ENCODE measurements at places on chromosomes 11 and 22.

DNA sequence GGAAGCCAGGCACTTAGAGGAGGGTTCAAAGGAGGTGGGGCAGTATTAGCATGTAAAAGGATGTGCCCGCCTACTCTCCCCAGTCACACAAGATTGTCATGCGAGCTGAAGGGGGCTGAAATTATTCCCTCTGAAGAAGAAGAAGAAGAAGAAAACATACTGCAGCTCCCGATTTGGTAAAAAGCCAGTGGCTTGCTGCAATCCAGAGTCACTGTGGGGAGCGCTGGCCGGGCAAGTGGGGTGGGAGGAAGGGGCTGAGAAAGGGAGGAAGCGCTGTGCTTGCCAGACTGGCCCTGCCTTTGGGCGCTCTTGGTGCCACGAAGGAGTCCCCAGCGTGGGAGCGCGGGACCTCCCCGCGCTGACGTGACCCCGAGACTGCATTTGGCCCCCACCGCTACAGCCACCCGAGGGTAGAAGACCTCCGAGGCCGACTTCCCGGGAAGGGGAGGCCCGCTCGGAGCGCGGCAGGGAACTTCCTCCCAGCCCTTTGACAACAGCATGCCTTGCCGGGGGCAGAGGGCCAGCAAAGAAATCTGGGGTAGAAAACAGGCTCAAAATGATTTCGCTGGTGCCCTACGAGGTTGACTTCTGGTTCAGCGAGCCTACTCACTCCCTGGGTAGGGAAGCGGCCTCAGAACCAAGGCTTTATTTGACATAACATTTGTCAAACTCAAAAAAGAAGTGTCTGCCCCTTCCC is 906.3 kb downstream of the DLG2 start:
- no peak for DNase-seq

DNA sequence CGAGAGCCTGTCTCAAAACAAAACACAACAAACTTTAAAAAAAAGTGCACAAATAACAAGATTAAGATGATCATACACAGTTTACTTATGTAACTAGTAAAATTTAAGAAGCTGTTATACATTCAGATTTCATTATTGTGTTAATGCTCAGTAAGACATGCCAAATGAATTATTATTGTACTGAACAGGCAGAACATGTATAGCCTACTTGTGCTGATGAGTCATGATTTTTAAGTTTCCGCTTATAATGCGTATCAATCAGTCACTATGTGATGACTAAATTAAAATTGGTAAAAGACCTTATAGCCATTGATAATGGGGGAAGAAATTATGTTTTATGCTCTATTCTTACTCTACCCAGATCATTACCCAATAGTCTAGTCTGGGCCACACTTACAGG is 20.5 kb upstream of the EXPH5 start:
- DNase-seq, result no peak

GRCh38 chr11:125448136-125448535 is 47.9 kb downstream of the FEZ1 start:
- no peak for DNase-seq

GRCh38 chr22:17057959-17058814 is 26.6 kb upstream of the IL17RA start:
- DNase-seq, result peak; percentile 58

DNA sequence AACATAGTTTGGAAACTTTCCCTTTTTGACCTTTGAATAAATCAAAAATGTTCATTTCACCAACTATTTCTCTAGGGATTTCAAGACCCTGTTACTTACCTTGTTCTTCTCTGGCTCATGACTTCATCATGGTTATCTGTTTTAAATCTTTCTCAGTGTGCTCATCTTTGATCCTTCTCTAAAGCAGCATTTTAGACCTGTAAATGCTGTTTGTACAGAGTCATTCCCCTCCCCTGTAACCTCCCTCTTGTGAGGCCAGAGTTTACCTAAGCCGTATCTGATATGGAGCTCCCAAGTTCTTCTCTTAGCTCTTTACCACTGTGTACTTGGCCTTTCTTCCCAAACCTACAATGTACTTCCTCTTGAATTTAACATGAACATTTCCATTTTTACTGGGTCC is 56.0 kb downstream of the ACER3 start:
- no peak for DNase-seq

DNA sequence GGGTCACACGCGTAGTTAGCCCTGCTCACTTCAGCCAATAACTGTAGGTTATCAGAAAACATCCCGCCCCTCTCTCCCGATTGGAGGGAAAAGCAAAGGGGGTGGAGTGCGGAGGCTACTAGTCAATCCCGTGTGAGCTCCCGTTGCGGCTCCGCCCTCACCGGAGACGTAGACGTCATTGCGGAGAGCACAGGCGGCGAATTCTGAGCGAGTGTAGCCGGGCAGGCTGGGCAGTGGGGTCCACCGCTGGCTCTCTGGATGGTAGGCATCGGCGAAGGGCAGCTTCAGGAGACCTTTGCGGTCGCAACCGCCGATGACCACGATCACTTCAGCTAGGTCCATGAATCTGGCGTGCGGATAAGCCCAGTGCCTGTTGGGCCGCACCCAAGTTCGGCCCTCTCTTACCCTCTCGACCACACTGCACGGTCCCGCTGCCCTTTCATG is 4.7 kb downstream of the KLHL35 start:
- DNase-seq, result peak; percentile 66

DNA sequence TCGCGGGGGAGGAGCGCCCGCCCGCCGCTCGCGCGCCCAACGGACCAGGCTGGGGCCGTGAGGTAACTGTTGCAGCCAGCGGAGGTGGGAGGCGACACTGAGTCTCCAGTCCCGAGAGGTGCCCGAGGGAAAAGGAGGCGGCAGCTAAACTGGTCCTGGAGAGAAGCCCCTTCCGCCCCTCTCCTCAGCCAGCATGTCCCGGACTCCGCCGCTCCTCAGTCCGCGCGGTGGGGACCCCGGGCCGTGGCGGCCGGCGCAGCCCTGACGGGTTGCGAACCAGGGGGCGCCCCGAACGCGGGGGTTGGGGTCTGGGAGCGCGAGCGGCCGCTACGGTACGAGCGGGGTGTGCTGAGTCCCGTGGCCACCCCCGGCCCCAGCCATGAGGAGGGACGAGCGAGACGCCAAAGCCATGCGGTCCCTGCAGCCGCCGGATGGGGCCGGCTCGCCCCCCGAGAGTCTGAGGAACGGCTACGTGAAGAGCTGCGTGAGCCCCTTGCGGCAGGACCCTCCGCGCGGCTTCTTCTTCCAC is at the start of gene PDE3B:
TSS of gene PDE3B (plus strand) at position 108 of the 529 bp plus-strand sequence. CDS start at position 380, 272 bp downstream.
- peak; percentile 87 for DNase-seq

DNA sequence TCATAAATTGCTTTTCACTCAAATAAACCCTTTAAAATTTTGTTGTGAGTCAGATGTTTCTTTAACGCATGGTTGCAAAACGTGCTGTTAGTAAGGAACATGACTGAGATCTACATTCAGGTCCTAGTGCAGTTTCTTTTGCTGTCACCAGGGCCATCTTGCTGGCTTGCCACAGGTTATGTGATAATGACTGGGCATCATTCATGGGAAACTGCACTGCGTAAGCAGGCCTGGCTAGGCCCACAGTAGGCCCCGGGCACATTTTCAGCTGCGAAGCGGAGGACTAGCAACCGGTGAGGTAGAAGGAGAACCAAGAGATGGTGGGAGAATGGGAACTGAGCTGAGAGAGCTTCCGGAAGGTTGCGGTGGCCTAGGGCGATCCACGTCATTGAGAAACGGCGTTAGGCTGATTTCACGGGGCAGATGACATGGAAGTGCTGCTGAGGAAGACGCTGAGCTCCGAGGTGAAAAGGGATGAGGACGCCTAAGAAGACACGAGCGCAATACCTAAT is 3.2 kb upstream of the KLHDC7B start:
- DNase-seq, result peak; percentile 51

DNA sequence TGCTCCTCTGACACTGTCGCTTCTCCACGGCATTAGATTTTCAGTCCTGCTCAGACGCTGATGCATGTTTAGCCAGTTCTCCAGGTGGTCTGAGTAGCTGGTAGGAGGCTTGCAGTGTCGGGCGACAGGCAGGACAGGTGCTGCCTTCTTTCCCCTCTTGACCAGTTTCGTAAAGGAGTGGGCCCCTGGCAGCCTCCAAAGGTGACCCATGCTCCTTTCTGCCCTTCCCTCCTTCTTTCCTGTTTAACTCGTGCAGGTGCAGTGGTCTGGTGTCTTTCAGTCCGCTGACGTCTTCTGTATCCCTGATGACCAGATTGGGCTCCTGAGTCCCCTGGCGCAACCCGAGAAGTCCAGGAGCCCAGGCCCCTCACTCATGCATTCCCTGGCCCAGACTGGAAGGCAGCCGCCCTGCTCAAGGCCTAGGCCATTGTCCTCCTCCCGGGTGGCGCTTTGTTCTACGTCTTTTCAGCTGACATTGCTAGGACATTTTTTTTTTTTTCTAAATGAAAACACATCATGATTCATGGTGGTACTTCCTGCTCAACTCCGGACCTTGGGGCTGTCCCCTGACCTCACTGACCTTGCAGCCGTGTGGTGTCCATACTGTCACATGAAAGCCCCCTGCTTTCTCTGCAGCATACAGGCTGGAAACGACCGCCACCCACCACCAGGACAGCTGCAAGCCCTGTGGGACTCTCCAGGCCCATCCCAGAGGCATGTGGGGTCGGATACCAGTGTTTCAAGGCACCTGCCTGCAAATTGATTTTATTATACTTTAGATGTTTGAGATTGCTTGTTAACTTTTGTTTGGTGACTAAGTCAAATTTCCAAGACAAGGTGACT is 25.5 kb upstream of the TXNRD2 start:
- no peak for DNase-seq

- DNase-seq, result no peak
These were observed 984.6 kb downstream of the DLG2 start for GRCh38 chr11:84642500-84642899.

DNA sequence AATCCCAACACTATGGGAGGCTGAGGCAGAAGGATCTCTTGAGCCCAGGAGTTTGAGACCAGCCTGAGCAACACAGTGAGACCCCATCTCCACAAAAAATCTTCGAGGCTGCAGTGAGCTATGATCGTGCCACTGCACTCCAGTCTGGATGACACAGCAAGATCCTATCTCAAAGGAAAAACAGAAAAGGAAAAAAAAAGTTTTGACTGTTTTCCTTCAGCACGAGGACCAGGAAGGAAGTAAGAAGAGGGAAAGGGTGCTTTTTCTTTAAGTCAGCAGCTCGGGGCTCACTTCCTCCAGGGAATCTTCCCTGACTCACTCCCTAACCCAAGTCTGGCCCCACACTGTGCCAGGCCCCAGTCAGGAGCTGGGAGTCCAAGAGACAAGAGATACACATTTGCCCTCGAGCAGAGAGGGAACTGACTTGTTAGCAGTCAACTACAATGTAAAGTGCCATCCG is 14.2 kb downstream of the ARRB1 start:
- DNase-seq, result no peak

- no peak for DNase-seq
These were observed 115.4 kb upstream of the SEZ6L start for GRCh38 chr22:26053737-26054316.

GRCh38 chr11:70625582-70626518 is 227.5 kb downstream of the CTTN start:
- DNase-seq, result no peak

- no peak for DNase-seq
These were observed 789.0 kb downstream of the KCNA4 start for GRCh38 chr11:29227811-29228210.

- no peak for DNase-seq
These were observed 62.1 kb upstream of the ARHGAP20 start for GRCh38 chr11:110774138-110775014.

DNA sequence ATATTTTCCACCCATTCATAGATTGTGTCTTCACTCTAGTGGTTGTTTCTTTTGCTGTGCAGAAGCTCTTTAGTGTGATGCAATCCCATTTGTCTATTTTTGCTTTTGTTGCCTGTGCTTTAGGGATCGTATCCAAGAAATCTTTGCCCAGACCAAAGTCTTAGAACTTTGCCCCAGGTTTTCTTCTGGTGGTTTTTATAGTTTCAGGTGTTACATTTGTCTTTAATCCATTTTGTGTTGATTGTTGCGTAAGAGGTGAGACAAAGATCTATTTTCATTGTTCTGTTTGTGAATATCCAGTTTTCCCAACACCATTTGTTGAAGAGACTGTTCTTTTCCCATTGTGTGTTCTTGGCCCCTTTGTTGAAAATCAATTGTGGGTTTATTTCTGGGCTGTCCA is 6.4 kb downstream of the IL10RA start:
- no peak for DNase-seq

- no peak for DNase-seq
These were observed 91.6 kb upstream of the PARVA start for GRCh38 chr11:12285811-12286222.

Data from activated T-cell treated with anti-CD3 and anti-CD28 coated beads, Interleukin-2, amount 50 U/mL, for 48 hours (primary cell).